ENCODE measurements at places on chromosomes 6 and 20.
A peak's percentile ranks its signal among the peaks of the same experiment; 100 is the strongest.

GRCh38 chr20:44637042-44637441 lies 14.5 kb downstream of the ADA start:
- DNase-seq = no peak

- DNase-seq = no peak
These were observed 54.0 kb downstream of the C6orf52 start for GRCh38 chr6:10640412-10640811.

- DNase-seq = no peak
These were observed 32.5 kb upstream of the NT5E start for GRCh38 chr6:85417336-85417735.

- no peak for DNase-seq
These were observed 15.4 kb upstream of the SNHG17 start for GRCh38 chr20:38450412-38450975.

GRCh38 chr6:32086661-32087573 lies 22.2 kb downstream of the TNXB start:
- DNase-seq = no peak

- DNase-seq = no peak
These were observed 164.2 kb downstream of the SLC24A3 start for GRCh38 chr20:19376451-19377229.

DNA sequence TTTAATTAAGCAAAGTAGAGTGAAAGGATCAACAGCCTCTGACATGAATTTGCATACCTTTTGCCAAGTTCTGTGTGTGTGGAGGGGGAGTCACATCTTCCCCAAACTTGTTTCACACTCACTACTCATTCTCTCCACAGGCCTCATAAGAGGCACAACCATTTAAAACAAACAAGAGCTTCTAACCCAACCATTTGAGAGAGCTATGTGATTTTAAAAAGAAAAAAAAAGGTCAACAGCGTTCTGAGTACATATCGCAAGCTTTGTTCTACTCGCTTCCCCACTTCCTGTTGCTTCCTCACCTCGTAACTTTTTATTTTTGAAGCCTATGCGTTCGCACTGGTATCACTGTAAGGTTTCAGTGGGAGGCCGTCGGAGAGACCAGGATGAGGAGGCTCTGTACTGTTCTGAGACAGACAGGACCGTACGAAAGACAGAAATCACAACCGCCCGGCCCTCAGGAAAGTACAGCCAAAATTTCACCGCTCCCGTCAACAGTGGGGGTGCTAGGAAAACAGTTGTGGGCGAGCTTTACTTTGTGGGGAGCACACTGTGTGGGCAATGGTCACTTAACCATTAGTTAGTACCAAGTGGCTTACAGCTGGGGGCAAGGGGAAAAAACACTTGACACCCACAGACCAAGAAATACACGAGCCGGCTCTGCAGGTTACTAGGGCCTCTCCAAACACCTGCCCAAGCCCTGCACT lies 61.3 kb downstream of the TRERF1 start:
- peak; percentile 62 for DNase-seq

- DNase-seq = no peak
These were observed 52.7 kb upstream of the FRMD1 start for GRCh38 chr6:168131464-168132415.

GRCh38 chr6:32057966-32058365 lies 19.8 kb downstream of the CYP21A2 start:
- no peak for DNase-seq

- no peak for DNase-seq
These were observed 114.3 kb downstream of the THBS2 start for GRCh38 chr6:169139179-169139971.

DNA sequence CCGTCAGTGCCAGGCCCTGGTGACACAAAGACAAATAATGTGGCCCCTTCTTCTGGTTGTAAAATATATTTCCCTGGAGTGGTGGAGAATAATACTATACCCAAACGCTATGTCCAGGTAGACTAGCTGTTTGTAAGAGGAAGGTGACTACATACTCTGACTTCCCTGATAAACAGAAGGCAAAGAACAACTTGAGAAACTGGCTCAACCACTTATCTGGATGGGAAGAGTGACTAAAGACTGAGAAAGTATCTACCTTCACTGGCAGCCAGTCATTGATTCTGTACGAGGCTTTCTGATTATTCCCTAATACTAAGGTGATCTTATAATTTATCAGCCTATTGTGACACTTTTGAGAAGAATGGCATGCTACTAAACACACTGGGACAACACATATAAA lies 569.7 kb downstream of the EPHA7 start:
- DNase-seq = no peak

- DNase-seq = no peak
These were observed 76.9 kb downstream of the FIG4 start for GRCh38 chr6:109767961-109768360.

DNA sequence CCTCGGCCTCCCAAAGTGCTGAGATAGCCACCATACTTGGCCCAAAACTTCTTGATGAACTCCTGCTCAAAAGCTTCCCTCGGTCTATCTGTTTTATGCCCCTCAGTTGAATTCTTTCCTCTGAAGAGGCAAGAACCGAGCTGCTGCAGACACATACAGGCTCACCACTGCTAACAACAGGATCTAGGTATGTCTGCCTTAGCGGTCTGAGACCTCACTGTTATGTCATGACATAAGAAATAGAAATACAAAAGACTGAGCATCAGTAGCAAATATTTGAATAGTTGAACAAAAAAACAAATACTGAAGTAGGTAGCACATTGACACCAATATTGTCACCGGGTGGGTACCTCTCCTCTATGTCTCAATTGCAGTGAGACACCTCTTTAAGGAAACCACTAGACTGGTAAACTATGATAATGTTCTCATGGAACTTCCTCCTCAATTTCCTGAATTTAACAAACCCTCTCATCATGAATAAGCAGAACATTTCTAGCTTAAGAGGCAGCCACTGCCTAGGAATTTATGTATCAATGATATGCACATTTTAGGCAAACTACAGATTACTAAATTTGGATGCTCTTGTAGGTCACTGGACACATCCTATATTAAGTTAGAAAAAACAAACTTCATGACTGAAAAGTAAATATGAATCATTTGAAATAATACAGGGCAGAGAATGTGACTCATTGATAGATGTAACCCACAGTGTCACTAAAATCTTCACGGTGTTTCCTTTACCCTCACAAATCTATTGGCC lies 9.4 kb upstream of the STXBP5 start:
- no peak for DNase-seq

- DNase-seq = no peak
These were observed 200.3 kb upstream of the SIM1 start for GRCh38 chr6:100665041-100665380.

DNA sequence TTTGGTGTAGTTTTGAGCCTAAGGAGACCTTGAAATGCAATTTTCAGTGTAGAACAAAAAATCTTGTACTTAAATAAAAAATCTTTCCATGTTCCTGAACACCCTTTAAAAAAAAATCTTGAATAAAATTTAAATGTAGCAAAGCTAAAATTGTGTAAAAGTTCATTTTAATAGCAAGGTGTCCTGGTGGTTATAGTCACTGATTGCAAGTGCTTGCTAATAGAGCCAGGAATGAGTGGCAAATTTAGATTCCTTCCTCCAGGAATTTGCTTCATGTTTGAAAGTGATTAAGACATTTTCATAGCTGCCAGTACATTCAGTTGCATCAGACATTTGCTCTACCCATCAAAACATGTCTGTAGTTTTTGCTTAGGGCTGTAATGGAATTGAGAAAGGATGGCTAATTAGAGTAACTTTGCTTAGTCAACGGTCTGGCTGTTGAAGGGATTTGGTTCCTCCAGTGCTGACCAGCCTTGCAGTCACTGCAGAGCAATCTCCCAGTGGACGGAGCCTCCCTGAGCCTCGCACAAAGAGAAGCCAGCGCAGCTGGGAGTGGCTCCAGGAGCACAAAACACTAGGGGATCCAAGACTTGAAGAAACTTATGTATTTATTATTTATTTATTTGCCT lies 36.5 kb downstream of the AKAP12 start:
- DNase-seq = no peak

GRCh38 chr20:24146231-24146634 lies 157.7 kb upstream of the GGTLC1 start:
- DNase-seq = no peak

DNA sequence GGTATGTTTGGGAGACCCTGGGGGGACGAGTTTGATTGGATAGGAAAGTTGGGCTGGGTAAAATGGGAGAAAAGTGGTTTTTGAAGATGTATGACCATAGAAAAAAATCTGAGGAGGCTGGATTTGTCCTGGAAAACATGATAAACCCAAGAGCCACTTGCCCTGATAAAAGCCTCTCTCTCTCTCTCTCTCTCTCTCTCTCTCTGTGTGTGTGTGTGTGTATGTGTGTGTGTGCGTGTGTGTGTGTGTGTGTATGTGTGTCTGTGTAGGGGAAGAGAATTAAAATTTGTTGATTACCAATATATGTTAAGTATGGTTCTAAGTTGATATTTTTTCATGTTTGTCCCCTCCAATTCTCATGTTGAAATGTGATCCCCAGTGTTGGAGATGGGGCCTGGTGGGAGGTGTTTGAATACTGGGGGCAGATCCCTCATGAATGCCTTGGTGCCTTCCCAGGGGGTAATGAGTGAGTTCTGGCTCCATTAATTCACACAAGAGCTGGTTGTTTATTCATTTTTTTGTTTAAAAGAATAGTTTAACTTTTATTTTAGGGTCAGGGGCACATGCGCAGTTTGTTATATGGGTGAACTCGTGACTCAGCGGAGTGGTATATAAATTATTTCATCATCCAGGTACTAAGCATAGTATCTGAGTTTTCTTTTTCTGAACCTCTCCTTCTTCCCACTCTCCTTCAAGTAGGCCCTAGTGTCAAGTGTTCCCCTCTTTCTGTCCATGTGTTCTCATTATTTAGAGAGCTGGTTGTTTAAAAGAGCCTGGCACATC lies 208.8 kb downstream of the TFAP2B start:
- DNase-seq = no peak

DNA sequence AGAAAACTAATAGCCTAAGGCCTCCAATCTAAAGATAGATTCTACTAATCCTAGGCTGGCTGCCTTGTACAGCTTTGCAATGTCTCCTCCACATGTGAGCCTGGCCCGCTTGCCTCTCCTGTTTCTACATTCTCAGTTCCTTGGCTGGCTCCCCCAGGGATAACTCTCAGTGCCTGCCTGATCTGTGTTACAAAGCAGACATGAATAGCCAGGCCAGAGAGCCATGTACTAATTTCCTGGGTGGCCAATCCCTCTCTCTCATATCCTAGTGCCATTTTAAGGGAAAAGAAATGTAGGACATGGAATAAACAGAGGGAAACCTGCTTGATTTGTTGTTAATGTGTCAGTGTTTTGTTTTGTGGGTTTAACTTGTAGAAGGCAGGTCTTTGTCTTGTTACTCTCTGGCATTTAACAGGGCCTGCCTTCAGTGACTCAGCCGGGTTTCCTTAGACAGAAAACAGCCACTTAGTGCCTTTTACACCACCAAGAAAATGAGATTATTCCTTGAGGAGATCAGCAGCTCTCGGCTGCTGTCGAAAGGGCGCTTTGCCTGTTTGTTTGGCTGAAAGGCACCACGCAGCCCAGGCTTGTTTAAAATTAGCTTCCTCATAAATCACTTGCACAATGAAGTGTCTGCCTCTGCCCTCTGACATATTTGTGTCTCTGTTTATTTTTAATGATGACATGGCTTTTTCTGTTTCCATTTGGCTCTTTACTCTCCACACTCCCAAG lies 702.7 kb downstream of the MAFB start:
- no peak for DNase-seq

DNA sequence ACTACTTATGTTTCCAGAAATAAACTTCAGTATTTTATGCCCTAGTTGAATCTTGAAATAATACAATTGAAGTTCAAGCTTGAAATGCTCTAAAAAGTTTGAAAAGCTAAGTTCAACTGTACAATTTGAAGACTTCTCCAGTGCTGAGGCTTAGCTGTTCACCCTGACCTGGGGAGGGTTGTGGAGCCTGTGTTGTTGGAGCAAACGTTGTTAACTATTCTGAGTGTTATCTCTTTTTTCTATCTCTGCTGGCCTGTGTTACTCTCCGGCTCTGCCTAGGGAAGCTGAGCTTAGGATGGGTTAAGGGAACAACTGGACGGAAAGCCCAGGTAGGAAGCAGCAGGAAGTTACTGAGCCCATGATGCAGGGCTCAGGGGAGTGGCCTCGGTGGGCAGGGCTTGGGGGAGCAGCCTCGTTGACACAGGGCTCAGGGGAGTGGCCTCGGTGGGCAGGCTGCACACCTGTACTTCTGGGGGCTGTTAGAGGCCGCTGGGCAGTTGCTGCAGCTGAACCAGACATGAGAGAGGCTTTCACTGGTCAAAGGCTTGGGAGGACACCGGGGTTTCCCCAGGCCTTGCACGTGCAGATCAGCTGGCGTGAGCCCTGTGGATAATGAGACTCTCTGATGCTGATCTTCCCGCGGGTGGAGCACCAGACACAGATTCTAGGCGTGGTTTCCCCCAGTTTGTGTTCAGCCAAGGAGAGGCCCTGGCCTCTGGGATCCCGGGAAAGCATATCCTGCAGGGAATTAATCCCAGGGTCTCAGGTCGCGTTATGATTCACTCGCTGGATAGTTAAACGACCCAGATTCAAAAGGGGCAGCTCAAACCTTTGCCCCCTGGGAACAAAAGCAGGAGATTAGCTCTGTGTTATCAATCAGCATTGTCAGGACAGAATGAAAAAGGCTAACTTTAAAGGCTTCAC lies 58.9 kb downstream of the ERMARD start:
- DNase-seq = no peak

GRCh38 chr6:145839653-145840052 lies 25.1 kb upstream of the FBXO30 start:
- DNase-seq = no peak

DNA sequence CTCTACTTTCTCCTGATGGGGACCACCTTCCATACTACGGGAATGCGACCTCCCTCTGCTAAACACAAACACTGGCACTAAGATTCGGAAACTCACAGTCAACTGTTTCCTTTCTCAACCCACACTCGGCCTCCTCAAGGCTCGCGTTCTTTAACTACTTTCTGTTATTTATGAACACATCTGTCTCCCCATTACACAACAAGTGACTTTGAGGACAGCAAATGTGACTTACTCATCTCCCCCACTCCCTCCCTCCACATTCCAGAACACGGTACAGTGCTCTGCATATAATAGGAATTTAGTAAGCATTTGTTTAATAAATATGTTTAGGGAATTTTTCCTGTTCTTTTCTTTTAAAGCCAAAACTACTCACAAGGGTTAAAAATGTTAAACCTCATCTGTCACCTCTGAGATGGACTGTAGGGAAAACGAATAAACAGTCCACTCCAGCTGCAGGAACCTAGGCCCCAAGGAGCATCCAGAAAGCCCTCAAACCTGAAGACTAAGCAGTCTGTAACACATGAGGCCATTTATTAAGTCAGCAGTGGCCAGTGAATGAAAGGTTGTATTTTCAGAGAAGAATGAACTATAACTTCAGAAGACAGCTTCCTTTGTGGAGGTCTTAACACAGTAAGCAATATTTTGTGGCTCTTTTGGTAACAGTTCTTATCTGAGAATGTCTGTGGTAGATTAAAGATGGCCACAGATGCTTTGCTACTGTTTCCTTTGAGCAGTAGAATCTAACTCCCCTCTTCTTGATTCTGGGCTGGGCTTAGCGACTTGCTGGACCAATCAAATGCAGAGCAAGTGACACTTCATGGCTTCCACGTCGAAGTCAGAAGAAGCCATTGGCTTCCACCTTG lies 209.6 kb upstream of the DTNBP1 start:
- DNase-seq = no peak

GRCh38 chr20:56859801-56860261 lies 230.7 kb downstream of the TFAP2C start:
- DNase-seq = no peak
